ENCODE measurements at places on chromosomes 11 and 22. TPM values are rescaled to one million over a fixed set of nuclear protein-coding genes. Genes with fewer than 3 reads are reported as not detected.

DNA sequence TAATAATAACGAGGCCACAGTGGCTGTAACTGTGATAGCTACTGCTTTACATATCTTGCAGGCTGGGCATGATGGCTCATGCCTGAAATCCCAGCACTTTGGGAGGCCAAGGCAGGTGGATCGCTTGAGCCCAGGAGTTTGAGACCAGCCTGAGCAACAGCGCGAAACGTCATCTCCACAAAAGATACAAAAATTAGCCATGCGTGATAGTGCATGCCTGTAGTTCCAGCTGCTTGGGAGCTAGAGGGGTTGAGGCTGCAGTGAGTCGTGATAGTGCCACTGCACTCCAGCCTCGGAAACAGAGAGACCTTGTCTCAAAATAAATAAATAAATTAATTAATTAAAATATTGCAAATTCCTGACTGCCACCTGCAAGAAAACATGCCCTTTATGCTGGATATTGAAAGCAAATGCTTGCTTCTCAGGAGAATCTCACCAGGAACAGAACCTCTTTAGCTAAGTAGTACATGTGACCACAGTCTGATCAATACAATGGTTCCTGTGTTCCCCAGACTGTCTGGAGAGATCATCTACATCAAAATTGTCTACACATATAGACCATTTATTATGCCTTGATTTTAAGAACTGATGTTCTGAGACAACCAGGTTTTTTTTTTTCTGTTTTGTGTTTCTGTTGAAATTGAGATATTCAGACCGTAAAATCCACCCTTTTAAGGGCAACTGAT is 6.3 kb downstream of the ZBTB3 start:
- peak; percentile 82 for DNase-seq

PGA5 gene
- total RNA-seq, result not detected

ACTN3 gene
- total RNA-seq, result not detected

DNA sequence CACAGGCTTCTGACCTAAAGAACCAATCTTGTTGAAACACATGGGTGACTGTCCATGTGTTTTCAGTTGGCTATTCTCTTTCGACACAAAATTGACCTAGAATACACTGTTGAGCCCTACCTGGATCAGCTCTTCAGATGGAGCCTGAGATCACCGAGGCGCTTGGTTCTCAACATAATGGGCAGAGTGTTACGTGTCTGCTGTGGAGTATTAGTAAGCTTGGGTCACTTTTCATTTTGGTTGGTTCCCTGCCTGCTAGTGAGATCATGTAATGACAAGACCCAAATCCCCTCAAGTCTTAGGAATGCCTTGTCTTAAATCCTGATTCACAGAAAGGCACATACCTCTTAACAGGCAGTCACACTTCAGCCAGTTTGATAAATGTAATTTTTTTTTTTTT is 8.7 kb downstream of the MED19 start:
- no peak for DNase-seq

GRCh38 chr11:128865490-128865889 is 1.6 kb downstream of the KCNJ1 start:
- DNase-seq, result no peak

- DNase-seq, result peak; percentile 36
Observed at GRCh38 chr22:24230911-24231656, 13.8 kb downstream of the GGT5 start.

DNA sequence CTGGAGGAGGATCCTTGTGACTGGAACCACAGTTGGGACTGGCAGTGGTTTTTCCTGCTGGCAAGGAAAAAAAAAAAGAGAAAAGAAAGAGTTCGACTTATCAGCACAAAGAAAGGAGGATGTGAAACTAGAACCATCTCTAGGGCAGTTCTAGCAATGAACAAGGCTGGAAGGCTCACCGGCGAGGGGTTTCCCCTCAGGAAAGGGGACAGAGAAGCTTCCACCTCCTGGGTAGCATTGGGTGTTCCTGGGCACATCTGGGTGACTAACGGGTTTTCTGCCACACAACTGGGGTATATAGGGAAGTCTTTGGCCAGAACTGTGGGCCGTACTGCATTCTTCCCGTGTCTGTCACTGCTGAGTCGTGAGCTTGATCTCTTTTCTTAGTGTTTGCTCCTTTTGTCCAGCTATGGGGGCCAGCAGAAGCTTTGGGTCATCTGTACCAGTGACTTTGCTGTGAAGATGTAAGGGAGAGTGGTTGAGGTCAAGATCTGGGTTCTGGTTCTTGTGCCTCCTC is 109.4 kb upstream of the OR4B1 start:
- no peak for DNase-seq

DNA sequence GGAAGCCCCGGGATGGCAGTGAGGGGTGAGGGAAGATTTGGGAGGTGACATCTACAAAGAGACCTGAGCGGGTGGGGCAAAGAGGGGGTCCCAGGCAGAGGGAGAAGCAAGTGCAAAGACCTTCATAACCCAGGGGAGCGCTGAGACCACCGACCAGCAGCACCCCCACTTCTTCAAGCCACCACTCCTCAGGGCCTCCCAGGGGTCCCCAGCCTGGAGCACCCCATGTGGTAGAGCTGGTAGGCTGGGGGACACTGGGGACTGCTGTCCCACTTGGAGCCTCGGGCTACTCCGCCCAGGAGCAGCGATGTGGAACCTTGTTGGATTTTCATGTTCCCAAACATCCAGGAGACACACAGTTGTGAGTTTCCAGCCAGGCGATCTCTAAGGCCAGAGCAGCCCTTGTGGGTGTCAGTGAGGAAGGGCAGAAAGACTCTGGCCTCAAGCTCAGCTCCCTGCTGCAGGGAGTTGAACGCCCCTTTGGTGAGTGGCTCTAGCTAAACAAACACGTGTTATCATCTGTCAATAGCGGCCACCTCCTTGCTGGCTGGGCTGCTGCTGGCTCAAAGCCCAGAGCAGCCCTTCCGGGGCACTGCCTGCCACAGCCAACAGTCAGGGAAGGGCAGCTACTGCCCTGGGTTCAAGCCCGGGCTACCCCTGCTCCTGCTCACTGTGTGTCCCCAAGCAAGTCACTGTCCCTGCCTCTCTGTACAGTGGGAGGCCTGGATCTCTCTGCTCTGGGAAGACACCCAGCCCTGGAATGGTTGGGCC is 25.7 kb upstream of the CHKA start:
- peak; percentile 9 for DNase-seq

GGTLC3 gene
- not detected for total RNA-seq

- DNase-seq, result no peak
Observed at GRCh38 chr22:24416095-24416494, 11.3 kb upstream of the ADORA2A start.

GRCh38 chr22:28019881-28020861 is 101.1 kb upstream of the PITPNB start:
- DNase-seq, result peak; percentile 69

- DNase-seq, result no peak
Observed at GRCh38 chr11:130150790-130151189, 8.8 kb upstream of the ST14 start.

DNA sequence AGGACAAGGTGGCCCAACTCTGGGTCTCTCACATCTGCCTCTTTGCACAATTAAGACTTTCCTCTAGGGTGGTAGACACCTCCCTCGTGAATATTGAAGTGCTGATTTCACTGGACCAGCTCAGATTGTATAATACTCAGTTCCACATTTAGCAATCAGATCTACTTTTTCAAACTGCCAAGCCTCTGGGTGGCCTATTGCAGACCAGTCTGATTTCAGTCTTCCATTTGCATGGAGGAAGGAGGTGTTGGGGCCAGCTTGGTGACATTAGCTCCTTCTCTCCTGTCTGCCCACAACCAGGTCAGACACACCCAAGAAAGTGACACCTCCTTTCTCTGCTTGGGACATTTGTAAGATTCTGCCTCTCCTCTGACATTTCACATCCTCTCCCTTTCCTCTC is 78.2 kb downstream of the PPFIBP2 start:
- DNase-seq, result no peak

NAALAD2 gene
- total RNA-seq, result 2.5 TPM

- no peak for DNase-seq
Observed at GRCh38 chr11:19633276-19633675, 79.4 kb upstream of the NAV2 start.

FGF3 gene
- not detected for total RNA-seq

RAB36 gene
- 0.29 TPM for total RNA-seq

SCGB1C1 gene
- not detected for total RNA-seq

C22orf23 gene
- total RNA-seq, result 0.80 TPM

CDC42EP2 gene
- total RNA-seq, result 1.2 TPM

- no peak for DNase-seq
Observed at GRCh38 chr11:57479911-57480310, 19.6 kb downstream of the RTN4RL2 start.

DNA sequence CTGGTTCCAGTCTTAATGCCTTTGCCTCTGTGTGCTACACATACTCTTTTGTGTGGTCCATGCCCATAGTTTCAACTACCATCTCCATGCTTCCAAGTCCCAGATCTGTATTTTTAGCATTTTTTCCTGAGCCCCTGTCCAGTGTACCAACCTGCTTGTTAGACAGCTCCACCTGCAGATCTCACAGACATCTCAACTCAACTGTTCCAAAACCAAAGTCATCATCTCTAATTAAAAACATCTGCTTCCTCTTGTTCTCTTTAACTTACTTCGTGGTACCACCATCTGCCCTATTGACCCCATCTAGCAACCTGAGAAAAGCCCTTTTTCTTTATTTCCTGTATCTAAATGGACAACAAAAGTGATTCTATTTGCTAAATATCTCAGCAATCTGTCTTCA is 8.6 kb upstream of the KMT2A start:
- DNase-seq, result no peak

GCAT gene
- total RNA-seq, result 32.5 TPM

DNA sequence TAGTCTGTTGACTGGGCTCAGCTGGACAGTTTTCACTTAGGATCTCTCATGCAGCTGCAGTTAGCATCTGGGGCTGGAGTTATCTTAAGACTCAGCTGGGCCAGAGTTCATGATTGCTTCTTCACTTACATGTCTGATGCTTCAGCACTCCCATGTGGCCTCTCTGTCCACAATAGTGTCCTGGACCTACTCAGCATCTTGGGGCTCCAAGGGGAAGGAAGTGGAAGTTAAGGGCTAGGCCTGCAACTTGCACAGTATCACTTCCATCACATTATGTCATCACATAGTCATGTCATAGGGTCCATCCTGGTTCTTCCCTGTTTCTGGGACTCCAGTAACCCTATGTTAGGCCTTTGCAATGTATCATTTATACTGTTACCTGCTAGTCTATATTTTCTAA is 115.9 kb downstream of the C11orf65 start:
- DNase-seq, result no peak

VSIG10L2 gene
- not detected for total RNA-seq

SLC15A3 gene
- total RNA-seq, result 0.75 TPM

BCL2L13 gene
- 174 TPM for total RNA-seq

DNA sequence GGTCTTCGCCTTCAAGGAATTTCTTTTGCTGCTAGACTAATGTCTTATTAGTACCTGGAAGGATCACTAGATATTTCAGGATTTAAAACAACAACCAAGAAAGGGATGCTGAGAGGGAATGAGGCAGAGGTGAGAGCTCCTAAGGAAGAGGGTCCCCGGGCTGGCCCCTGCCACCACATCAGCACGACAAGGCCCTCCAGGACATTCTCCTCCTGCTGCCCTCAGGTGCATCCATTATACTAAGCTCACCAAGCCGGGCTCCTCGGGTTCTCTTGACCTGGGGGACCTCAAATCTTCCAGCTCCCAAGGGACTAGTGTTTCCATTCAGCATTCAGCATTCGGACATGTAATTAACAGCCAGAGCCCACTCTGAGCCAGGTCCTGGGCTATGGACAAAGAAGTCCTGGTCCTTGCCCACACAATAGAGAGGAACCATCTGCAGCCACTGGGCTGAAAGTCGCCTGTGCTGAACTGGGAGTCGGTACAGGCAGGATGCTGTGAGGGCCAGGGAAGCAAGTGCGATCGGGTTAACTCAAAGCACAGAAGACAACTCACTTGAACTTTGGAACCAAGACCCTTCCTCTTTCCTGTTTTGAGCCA is 29.4 kb upstream of the OAF start:
- DNase-seq, result no peak

DNA sequence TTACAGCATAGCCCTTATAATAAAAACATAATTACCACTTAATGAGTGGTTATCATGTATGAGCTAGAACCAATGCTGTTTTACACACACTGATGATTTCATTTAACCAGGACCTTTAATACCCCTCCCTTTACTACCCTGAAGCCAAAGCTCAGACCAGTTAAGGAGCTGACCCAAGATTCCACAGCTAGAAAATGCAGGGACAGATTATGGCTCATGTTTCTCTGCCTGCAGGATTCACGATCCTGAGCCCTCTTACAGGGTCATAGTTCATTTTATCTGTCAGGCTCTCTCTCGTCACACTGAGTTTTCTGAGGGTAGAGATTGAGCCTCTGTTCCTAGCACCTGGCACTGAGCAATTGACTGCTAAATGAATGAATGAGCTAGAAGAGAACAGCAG is 27.4 kb downstream of the TUB start:
- no peak for DNase-seq

All from SK-MEL-5 (cell line).